Lung (tissue), 17 donors: ENCODE measurements at places on chromosomes 7 and 10. TPM values are rescaled to one million over a fixed set of nuclear protein-coding genes. Genes with fewer than 3 reads are reported as not detected.

- no peaks in the 10 kb centered on the region for H3K4me1 ChIP-seq
- no peak overlapping the region for H3K27ac ChIP-seq
These were observed 21.3 kb downstream of the CYCS start for GRCh38 chr7:25103773-25104172.

Gene NEURL1
- 0.69 TPM for polyA plus RNA-seq

Gene GPRIN2
- 17.7 TPM for polyA plus RNA-seq

Gene ANKRD1
- polyA plus RNA-seq: 20.8 TPM

- DNase-seq: no peak
- H3K27ac ChIP-seq: no peak overlapping the region
- H3K27me3 ChIP-seq: no peaks in the 10 kb centered on the region
- no peaks in the 10 kb centered on the region for H3K4me1 ChIP-seq
- H3K4me3 ChIP-seq: no peak overlapping the region
These were observed 50.8 kb downstream of the OAT start for GRCh38 chr10:124367936-124368335.

- no peaks in the 10 kb centered on the region for H3K27me3 ChIP-seq
- no peaks in the 10 kb centered on the region for H3K4me1 ChIP-seq
- DNase-seq: peak; percentile 16
- no peaks in the 10 kb centered on the region for H3K36me3 ChIP-seq
These were observed 66.9 kb downstream of the MTPAP start for GRCh38 chr10:30282221-30282620.

GRCh38 chr7:11452476-11452875 lies 379.5 kb downstream of the THSD7A start:
- H3K27me3 ChIP-seq: no peaks in the 10 kb centered on the region
- DNase-seq: peak; percentile 83
- no peak overlapping the region for H3K4me3 ChIP-seq

DNA sequence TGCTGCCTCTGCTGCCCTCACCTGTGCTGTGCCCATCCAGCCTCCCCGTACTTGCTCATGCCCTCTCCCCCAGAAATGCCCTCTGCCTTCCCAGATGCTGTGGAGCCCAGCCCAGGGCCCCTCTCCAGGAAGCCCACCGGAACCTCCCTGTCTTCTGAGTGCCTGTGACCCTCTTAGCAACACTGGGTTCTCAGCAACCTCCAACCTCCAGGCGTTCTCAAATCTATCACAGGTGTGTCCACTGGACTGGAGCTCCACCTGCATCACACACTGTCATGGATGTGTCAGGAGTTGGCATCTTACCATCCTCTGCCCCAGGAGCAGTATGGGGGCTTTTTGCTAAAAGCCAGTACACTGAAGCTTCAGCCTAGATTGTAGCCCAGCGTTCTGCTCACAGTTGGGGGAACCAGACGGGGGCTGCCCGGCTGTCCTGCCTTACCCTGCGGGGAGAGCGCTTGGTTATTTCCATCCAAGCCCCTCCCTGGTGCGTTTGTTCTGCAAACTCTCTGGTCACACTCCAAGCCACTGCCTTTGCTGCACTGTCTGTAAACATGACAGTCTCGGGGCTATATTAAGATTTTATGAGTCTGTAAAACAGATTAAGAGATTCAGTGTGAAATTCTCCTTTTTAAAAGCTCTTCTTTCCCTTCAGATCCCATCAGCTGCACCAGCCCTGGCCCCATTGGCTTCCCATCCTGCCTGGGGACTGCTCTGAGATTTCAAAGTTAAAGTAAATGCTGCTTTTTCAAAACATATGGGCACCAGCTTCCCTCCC lies 71.3 kb upstream of the CPXM2 start:
- no peaks in the 10 kb centered on the region for H3K36me3 ChIP-seq
- H3K27ac ChIP-seq: no peak overlapping the region
- H3K4me1 ChIP-seq: no peaks in the 10 kb centered on the region
- no peak for DNase-seq
- H3K27me3 ChIP-seq: peaks cover 22% of the 10 kb centered on the region
